ENCODE measurements at places on chromosomes 3 and 15.

DNA sequence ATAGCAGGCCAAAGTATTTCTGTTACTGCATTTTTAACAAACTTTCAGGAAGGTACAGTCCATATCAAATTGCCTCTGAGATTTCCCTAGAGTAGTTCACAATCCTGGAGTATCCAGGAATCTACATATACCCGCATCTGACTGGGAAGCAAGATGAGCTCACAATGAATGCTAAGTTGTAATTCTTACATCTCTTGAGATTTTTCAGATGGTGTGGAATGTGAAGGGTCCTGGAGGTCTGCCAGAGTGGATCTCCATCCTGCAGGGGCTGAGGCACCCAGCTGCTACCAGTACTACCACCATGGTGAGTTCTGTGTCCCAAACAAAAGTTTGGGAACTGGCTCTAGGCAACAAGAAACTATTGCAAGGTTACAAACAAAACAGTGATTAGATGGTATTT is 156.7 kb upstream of the CCDC54 start:
- no peak for DNase-seq

GRCh38 chr15:70200511-70201424 is 103.1 kb upstream of the TLE3 start:
- DNase-seq = no peak

- no peak for DNase-seq
Measured at GRCh38 chr15:76945494-76946093, 14.0 kb downstream of the RCN2 start.

- no peak for DNase-seq
Measured at GRCh38 chr3:126245811-126246727, 65.7 kb upstream of the ALDH1L1 start.

DNA sequence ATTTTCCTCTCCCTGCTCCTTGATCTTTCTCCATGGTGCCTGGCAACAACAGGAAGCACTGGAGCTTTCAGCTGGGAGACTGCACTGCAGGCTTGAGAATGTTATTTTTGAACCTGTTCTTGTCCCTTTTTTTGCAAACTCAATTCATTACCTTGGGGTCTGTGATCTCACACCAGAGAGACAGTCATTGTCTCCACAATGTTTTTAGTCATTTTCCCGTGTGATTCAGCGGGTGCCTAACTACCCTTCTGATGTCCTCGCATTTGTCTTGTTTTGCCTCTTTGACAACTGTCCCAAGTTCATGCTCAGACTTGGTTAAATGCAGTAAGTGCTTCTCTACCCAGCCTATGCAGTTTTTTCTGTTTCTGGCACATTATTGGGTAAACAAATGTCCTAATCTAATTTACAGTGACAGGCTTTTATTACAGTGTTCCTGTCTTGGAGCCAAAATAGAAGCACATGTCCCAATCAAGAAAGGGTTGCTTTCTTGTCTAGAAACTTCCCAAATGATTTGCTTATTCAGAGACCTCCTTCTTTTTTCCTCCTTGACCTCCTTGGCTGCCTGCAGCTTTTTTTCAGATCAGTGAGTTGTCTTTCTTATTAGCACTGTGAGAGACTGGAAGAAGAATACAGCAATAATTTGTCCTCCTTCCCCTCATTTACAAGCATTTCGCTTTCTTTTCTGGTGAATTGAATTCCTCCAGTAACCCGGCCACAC is 162.4 kb downstream of the NSUN3 start:
- DNase-seq = no peak

DNA sequence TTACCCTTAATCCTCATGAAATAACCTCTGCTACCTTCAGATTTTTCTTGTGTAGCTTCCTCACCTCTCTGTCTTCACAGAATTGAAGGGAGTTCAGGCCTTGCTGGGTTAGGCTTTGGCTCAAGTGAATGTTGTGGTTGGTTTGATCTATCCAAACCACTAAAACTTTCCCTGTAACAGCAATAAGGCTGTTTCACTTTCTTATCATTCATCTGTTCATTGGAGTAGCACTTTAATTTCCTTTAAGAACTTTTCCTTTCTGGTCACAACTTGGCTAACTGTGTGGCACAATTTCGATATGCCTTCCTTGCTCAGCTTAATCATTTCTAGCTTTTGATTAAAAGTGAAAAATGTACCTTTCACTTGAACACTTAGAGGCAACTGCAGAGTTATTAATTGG is 129.8 kb downstream of the NR1I2 start:
- DNase-seq = no peak

- DNase-seq = no peak
Measured at GRCh38 chr3:149424918-149425317, 47.5 kb upstream of the TM4SF1 start.

- no peak for DNase-seq
Measured at GRCh38 chr15:96421178-96421601, 90.7 kb downstream of the NR2F2 start.

DNA sequence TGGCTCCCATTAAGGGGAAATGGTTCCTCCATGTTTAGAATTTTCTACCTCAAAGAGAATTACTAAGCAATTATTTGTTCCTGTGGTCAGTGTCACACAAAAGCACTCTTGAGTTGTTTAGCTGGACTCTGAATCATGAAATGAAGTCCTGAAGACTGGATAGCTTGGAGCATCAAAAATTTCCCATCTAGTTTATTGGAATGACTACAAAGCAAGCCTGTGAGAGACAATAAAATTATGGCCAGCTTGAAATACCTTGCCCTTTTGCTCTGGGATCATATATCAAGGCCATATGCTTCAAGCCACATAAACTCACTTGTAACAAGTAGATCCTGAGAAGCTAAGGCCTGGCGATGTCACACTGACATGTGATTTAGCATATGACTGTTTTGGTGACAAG is 292.3 kb downstream of the TIGIT start:
- DNase-seq = no peak

DNA sequence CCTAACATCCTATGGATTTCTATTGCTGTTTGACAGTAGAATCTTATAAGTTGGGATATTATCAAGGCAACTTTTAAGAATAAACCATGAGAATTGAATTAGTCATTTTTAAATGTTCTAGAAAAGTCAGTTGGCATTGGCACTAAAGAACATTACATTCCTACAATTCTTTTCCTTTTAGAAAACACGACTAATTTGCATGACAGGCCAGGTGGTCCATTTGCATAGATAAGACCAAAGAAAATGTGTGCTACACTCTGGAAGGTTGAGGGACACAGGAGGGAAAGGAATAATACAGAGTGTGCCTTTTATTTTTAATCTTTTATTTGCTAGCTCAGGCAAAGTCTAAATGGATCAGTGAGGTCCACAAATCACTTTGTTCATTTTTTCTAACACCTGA is 962.3 kb downstream of the EPHA3 start:
- DNase-seq = no peak

GRCh38 chr3:65318231-65318630 is 630.4 kb upstream of the ADAMTS9 start:
- DNase-seq = no peak

- DNase-seq = no peak
Measured at GRCh38 chr3:72862314-72863090, 14.3 kb upstream of the SHQ1 start.

DNA sequence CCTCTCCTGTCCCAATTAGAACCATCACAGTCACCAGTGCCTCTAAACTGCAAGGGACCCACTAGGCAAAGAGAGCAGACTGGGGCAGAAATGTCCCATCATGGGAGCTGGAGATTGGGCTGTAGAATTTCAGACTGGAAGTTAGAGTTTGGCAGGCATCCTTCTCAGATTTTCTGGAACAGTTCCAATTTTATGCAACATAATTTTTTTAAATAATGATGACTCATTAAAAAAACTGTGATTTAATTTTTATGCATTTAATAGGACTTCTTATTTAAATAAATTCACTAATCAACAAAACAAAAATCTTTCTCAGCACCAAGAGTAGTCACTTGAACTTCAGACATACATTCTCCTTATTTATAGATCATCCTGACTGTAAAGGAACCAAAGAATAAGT is 84.6 kb upstream of the SLC7A14 start:
- DNase-seq = no peak

DNA sequence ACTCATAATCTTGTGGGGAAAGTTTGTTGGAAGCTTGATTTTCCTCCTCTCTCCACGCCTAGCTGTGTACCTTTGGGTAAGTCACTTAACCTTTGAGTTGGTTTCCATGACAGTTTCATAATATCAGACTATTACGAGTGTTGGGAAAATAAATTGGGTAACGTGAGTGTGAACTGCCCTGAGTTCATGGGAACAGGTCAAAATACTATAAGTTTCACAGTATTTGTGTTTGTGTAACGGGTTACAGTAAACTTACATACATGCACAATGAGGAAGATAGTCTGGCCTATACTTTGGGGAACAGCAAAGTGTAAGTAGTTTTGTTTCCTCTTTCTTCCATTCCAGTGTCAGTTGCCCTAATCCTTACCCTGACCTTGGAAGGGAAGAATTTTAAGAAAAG is 509.9 kb downstream of the MECOM start:
- no peak for DNase-seq

GRCh38 chr15:62497356-62497755 is 332.3 kb upstream of the C2CD4B start:
- no peak for DNase-seq

Measured in stimulated activated CD8-positive, alpha-beta memory T cell treated with anti-CD3 and anti-CD28 coated beads, Interleukin-7, amount 100 ng/mL, for 1 hour (primary cell).